ENCODE measurements at places on chromosomes 4 and X. TPM values are rescaled to one million over a fixed set of nuclear protein-coding genes. Genes with fewer than 3 reads are reported as not detected.

NHSL2 gene
- total RNA-seq, result 4.7 TPM

FAM53A gene
- 0.52 TPM for total RNA-seq

PNMA5 gene
- total RNA-seq, result under 0.01 TPM

GLRA2 gene
- total RNA-seq, result 1.0 TPM

SLC2A9 gene
- 1.0 TPM for total RNA-seq

P2RY4 gene
- not detected for total RNA-seq

PCSK1N gene
- not detected for total RNA-seq

NKX6-1 gene
- not detected for total RNA-seq

TAF7L gene
- total RNA-seq, result not detected

ADH1C gene
- 13.0 TPM for total RNA-seq

PGM2 gene
- 5.7 TPM for total RNA-seq

INTU gene
- total RNA-seq, result 9.9 TPM

PHF8 gene
- 14.6 TPM for total RNA-seq

CD40LG gene
- total RNA-seq, result not detected

EMCN gene
- total RNA-seq, result 10.4 TPM

BGN gene
- 24.5 TPM for total RNA-seq

SLC26A1 gene
- not detected for total RNA-seq

SYP gene
- 1.0 TPM for total RNA-seq

TASL gene
- 0.52 TPM for total RNA-seq

PCYT1B gene
- 1.0 TPM for total RNA-seq

MAP3K15 gene
- total RNA-seq, result 0.52 TPM

SHROOM2 gene
- 2.1 TPM for total RNA-seq

MAMLD1 gene
- 2.6 TPM for total RNA-seq

TEX13D gene
- not detected for total RNA-seq

VEGFC gene
- 6.8 TPM for total RNA-seq

HAND2 gene
- 1.0 TPM for total RNA-seq

CT45A5 gene
- not detected for total RNA-seq
